Motor neuron (in vitro differentiated cells): ENCODE measurements at places on chromosomes 16 and 17. TPM values are rescaled to one million over a fixed set of nuclear protein-coding genes. Genes with fewer than 3 reads are reported as not detected.

The CSH2 gene
- 0.39 and 0.57 TPM in 2 replicates for total RNA-seq

The TBC1D3G gene
- total RNA-seq: not detected in 2 replicates

The COX10 gene
- 18.6 and 19.6 TPM in 2 replicates for total RNA-seq

The PDILT gene
- total RNA-seq: 0.15 TPM in 1 of 2 replicates, not detected in the other

The ALDH3A1 gene
- total RNA-seq: 1.9 and 2.4 TPM in 2 replicates

The SLC4A1 gene
- 0.09 and 0.10 TPM in 2 replicates for total RNA-seq

The SLC6A2 gene
- 0.05 and 0.19 TPM in 2 replicates for total RNA-seq

The ELMO3 gene
- total RNA-seq: 2.0 and 2.8 TPM in 2 replicates

The PABPN1L gene
- not detected in 2 replicates for total RNA-seq
